ENCODE measurements at places on chromosomes 13 and 19. TPM values are rescaled to one million over a fixed set of nuclear protein-coding genes. Genes with fewer than 3 reads are reported as not detected.

Gene ONECUT3
- total RNA-seq, result not detected

Gene SOX21
- not detected for total RNA-seq

Gene TUBA3C
- total RNA-seq, result not detected

Gene CGB5
- total RNA-seq, result not detected

Gene IZUMO2
- not detected for total RNA-seq

Gene CYP4F11
- not detected for total RNA-seq

Gene CCL25
- total RNA-seq, result not detected

Gene PRR20A
- not detected for total RNA-seq

Gene ELSPBP1
- not detected for total RNA-seq

Gene CEACAM7
- not detected for total RNA-seq

Gene ZNF536
- total RNA-seq, result not detected

Gene ZNF429
- total RNA-seq, result 5.4 TPM

Gene KLK10
- total RNA-seq, result not detected

Gene DCT
- total RNA-seq, result not detected

Gene CAPS
- 8.4 TPM for total RNA-seq

Gene PRR22
- 0.76 TPM for total RNA-seq

Gene OR7C1
- not detected for total RNA-seq

Gene SOHLH2
- not detected for total RNA-seq

Gene KLK11
- total RNA-seq, result not detected

Gene CAPN12
- total RNA-seq, result 0.34 TPM

Gene IFNL3
- total RNA-seq, result not detected

Gene LYL1
- 105 TPM for total RNA-seq

Gene ZNF382
- total RNA-seq, result 8.5 TPM

Gene CACNA1A
- total RNA-seq, result 0.34 TPM

Gene CYTH2
- total RNA-seq, result 91.0 TPM

Gene UPF1
- 90.6 TPM for total RNA-seq

Data from glomerular endothelial cell (primary cell).